ENCODE measurements at places on chromosomes 3 and 15.

DNA sequence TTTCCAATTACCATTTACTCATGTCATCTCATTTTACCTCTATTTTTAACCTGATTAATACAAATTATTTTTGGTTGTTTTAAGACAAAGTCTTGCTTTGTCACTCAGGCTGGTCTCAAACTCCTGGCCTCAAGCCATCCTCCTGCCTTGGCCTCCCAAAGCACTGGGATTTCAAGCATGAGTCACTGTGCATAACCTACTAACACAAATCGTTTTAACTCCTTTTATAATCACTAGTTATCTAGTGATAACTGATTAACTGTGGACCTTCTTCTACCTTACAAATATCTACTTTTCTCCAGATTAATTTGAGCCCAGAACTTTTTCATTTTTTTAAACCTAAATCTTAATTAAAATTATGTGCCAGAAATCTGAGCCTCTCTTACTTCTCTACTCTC, 4.6 kb downstream of the ATP13A3 start:
- DNase-seq, result no peak

- no peak for DNase-seq
These were observed 9.4 kb upstream of the RPL24 start for GRCh38 chr3:101695779-101696372.

GRCh38 chr3:30435861-30436331, 170.5 kb upstream of the TGFBR2 start:
- no peak for DNase-seq

DNA sequence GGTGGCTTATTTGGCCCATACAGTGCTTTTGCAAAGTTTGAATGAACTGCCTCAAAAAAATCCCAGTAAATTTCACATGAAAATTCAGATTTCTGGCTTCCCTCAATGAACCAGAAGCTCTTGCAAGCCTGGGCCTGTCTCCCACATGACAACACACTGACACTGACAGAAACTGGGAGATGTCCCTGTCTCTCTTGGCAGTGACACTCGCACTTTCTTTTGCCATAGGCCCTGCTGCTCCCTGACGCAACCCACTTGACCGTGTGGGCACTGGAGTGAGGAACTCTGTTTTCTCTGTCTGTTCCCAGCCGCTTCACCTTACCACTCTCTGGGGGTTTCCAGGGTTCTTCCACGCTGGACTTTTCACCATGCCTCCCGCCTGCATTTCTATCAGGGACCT, 524.5 kb downstream of the SHQ1 start:
- DNase-seq, result no peak

- DNase-seq, result no peak
These were observed 32.4 kb upstream of the SLC6A6 start for GRCh38 chr3:14369675-14370669.

DNA sequence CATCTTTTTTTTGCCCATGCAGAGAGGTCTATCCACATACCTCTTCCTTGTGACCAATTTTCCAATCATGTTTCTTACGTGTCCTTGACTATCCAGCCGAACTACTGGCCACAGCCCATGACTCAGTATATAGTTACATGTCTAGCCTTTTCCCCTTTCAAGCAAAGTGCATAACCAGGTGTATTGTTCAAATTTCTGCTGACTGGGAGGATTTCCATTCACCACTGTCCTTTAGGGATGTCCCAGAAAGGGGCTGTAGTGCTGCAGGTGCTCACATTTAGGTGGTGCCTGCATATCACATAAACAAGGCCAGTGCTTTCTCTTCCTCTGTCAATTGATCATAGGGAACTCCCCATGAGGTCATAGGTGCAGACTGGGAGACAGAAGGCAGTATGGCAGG, 69.4 kb upstream of the ALDH1A3 start:
- DNase-seq, result no peak

- DNase-seq, result no peak
These were observed 155.5 kb upstream of the TNIK start for GRCh38 chr3:171615686-171616085.

DNA sequence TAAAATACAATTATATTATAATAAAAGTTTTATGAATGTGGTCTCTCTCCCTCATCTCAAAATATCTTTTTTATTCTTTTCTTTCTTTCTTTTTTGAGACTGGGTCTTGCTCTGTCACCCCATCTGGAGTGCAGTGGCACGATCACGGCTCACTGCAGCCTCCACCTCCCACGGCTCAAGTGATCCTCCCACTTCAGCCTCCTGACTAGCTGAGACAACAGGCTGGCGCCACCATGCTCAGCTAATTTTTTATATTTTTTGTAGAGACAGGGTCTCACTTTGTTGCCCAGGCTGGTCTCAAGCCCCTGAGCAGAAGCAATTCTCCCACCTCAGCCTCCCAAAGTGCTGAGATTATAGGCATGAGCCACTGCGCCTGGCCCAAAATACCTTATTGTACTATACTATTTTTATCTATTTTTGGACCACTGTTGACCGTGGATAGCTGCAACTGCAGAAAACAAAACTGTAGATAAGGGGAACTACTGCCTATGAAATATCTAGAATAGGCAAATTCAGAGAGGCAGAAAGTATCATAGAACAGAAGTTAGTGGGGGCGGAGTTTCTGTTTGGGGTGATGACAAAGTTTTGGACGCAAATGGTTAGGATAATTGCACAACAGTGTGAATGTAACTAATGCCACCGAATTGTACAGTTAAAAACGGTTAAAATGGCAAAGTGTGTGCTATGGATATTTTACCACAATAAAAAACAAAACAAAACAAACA, 66.6 kb downstream of the SLC12A8 start:
- no peak for DNase-seq

DNA sequence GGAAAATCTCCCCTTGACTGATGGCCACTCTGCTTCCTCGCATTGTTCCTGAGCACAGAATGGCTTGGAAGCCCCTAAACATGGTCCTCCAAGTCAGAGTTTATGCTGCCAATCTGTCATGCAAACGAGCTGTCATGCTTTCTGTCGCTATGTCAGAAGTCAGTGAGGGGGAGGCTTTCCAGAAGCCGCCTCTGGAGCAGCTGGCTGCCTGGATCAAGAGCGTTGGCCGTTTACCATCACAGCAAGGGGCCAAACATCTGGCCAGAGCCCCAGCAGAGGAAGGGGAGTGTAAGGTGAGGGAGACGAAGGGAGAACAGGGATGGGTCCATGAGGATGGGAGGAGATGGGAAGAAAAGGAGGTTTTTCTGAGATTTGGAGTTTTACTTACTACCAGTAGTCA, 372.6 kb upstream of the NR2F2 start:
- DNase-seq, result no peak

GRCh38 chr3:29408676-29409075, 127.8 kb downstream of the RBMS3 start:
- no peak for DNase-seq

GRCh38 chr3:47377186-47377585, 3.6 kb upstream of the PTPN23 start:
- no peak for DNase-seq

DNA sequence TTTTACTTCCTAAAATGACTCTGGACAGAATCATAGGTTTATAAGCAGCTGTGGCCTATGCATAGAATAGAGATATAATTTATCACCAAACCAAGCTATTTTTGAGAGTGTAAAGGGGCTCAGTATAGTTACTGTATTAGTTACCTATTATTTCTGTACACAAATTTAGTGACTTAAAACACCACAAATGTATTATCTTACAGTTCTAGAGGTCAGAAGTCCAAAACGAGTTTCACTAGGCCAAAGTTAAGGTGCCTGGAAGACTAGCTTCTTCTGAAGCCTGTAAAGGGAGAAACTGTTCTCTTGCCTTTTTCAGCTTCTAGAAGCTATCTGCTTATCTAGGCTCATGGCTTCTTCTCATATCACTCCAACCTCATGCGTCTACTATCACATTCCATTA, 30.1 kb downstream of the CCDC54 start:
- no peak for DNase-seq

GRCh38 chr3:37290551-37290950, 116.2 kb upstream of the LRRFIP2 start:
- no peak for DNase-seq

- no peak for DNase-seq
These were observed 44.5 kb upstream of the PDE8A start for GRCh38 chr15:84937144-84937543.

GRCh38 chr3:69094467-69095205, 9.9 kb downstream of the ARL6IP5 start:
- DNase-seq, result no peak

DNA sequence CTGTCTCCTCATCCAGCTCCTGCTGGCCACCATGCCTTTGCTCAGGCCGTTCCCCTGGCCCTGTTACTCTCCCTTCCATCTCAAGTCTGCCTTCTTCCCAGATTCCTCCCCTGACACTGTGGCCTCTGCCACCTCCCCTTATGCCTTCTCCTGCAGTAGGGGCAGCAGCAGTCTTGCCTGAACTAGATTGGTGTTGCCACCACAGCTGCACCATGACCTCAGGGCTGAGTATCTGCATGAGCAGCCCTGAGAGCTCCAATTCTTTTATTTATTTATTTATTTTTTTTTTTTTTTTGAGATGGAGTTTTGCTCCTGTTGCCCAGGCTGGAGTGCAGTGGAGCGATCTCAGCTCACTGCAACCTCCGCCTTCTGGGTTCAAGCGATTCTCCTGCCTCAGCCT, 13.8 kb upstream of the CAMP start:
- DNase-seq, result no peak

GRCh38 chr15:70264014-70264582, 166.4 kb upstream of the TLE3 start:
- no peak for DNase-seq

GRCh38 chr3:120742849-120743365, 363 bp downstream of the GTF2E1 start:
- DNase-seq, result no peak

GRCh38 chr3:113174801-113175485, 36.4 kb upstream of the BOC start:
- DNase-seq, result no peak

DNA sequence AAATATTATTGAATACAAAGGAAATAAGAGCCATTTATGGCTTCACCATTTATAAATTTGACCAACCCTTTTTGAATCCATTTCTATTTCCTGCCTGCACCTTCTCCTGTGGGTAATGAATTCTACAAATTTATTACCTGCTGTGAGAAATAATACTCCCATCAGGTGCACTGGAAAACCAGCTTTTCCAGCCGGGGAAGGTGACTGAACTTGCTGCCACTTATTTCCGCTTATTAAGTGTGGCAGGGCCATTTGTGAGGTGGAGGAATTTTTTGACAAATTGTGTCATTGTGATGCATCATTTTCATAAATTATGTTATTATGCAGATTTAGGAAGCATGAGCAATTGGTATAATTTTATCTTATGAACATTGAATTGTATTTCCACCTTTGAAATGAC, 151.1 kb downstream of the SQOR start:
- DNase-seq, result no peak

GRCh38 chr3:64368257-64369020, 143.2 kb upstream of the PRICKLE2 start:
- DNase-seq, result no peak

DNA sequence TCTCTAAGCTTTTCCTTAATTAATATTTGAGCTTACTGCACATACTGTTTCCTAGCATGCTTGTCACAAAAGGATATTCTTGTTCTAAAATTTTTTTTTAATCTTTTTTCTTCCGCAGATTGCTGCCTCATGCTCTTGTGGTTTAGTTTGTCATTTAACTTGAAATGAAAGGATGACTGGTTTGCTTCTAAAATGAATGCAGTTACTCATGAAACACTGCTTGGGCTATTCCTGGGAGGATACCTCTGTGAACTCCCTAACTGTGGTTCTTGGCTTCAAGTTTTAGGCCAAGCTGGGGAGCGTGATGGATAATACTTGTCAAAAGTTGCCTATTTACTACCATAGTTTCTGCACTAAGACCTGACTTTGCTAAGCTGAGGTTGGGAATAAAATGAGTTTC, 64.0 kb downstream of the USP13 start:
- DNase-seq, result no peak

DNA sequence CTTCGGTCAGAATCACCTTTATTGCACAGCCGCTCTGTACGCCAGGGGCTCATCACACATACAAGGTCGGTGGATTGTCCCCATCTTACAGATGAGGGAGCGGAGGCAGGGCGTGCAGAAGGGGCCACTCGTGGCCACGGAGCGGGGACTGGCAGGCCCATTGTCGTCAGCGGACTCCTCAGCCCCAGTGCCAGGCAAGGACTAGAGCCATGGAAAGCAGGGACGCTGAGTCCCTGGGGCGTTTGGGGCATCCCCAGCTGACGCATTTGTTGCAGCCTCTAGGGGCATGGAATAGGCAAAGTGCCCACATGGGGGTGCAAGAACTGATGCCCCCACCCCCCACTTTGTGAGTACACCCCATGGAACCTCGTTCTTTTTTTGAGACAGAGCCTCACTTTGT, 29.8 kb upstream of the FURIN start:
- DNase-seq, result no peak

GRCh38 chr3:181052256-181052655, 62.7 kb upstream of the DNAJC19 start:
- DNase-seq, result no peak

DNA sequence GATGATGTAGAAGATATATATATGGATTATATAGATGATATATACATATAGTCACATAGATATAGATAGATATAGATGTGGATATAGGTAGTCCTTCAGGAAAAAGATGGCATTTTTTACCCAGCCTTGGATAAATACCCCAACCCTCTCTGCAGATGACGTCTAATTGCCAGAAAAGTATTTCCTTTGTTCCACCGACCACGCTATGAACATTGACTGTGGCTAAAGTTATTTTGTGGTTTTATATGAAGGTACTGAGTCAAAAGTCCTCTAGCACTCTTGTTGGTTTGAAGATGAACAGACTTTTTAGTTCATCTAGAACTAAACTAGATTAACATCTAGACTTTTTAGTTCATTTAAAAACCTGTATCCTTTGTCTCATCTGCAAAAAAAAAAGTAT, 207.7 kb downstream of the PLOD2 start:
- no peak for DNase-seq

GRCh38 chr15:70605606-70606410, 157.6 kb downstream of the UACA start:
- no peak for DNase-seq

GRCh38 chr15:99923711-99924110, 190.5 kb upstream of the LYSMD4 start:
- no peak for DNase-seq

DNA sequence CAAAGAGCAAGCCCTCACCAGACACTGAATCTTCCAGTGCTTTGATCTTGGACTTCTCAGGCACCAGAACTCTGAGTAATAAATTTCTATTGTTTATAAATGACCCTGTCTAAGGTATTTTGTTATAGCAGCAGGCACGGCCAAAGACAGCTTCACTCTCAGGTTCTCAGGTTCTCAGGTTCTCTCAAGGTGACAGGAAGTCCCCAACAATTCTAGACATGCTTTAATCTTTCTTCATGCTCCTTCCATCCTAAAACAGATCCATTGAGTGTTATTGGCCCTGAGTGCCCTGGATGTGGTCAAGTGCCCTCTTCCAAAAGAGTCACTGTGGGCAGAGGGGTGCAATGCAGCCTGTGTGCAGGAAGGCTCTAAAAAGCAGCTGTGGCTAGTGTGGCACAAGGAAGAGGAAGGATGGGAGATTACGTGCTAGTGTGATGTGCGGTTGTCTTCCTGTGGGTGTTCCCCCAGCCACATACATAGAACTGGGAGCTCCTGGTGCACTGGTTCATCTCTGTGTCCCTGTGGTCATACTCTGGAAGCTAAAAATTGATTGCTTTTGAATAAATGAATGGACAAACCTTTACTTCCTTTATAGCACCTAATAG, 11.0 kb upstream of the RAB7A start:
- no peak for DNase-seq

- no peak for DNase-seq
These were observed 6.7 kb upstream of the RPL14 start for GRCh38 chr3:40450438-40450837.

Data from activated B cell treated with CpG ODN at 0.5 μM for 24 hours (primary cell).